ENCODE measurements at places on chromosomes 2 and 18. TPM values are rescaled to one million over a fixed set of nuclear protein-coding genes. Genes with fewer than 3 reads are reported as not detected.

Gene LCT
- 1.4 TPM for total RNA-seq

Gene LRRTM1
- not detected for total RNA-seq

Gene TMEM200C
- not detected for total RNA-seq

DNA sequence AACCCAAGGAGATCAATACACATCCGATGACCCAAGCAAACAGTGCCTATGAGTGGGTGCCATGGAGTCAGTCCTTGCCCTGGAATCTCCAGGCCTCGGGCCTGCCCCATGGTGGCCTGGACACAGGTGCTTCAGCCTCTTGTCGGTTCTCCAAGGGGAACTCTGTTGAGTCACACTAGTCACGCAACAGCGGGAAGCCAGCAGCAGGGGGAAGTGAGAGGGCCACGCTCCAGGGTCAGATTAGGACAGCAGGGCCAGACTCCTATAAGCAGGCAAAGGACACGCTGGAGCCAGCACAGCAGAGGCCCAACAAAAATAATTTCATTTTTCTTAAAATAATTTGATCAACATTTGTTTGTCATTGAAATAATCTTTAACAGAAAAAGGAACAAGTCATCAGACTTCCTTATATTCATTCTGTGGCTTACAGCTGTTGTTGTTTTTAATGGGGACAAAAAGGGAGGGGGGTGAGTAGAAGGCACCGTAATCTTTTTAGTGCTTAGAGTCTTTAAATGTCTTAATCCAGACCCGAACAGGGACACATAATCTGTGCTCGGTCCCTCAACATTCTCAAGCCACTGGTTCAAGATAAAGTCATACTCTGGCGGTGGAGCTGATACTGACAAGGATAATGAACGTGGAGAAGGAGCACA lies 16.4 kb upstream of the ARMC9 start:
- peak; percentile 52 for DNase-seq

- DNase-seq, result no peak
Measured at GRCh38 chr18:80254971-80255500, 7.7 kb upstream of the PARD6G start.

DNA sequence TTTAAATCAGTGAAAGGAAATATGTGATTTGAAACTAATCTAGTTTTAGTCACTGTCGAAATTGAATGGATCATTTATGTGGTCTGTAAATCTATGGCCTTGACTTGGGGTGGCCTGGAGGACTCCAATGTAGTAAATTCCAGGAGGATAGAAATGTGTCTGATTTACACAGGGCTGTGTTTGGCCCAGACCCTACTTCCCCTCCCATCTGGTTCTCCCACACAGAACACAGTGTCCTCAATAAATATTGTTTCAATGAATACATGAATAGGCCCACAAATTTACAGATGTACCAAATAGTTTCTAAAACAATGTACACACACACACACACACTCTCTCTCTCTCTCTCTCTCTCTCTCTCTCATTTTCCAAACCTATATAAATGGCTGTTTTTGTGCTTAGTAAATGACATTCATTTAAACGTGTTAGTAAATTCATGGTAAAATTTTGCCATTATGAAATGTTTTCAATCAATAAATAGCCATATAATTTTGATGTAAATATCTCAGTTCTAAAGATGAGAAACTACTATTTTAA lies 1.9 kb downstream of the CCDC68 start:
- no peak for DNase-seq

- DNase-seq, result no peak
Measured at GRCh38 chr2:31764169-31764568, 183.4 kb upstream of the SRD5A2 start.
